Stimulated activated CD8-positive, alpha-beta memory T cell treated with anti-CD3 and anti-CD28 coated beads, Interleukin-4, amount 100 ng/mL, for 1 hour (primary cell): ENCODE measurements at places on chromosomes 11 and 22.

DNA sequence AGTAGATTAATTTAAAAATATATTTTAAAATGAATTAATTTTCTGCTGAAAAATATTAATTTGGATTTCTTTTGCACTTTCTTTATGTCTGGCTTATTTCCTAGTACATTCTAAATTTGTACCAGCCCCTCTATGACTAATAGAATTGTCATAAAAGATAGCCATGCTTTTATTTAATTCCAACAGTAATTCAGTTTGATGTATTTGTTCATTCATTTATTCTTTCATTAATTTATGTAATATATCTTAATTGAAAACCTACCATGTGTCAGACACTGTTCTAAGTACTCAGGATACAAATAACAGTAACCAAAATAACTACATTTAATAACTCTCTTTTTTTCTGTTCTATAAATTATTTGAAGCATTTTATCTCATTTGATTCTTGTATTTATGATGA, 264.0 kb upstream of the CCDC179 start:
- no peak for DNase-seq

DNA sequence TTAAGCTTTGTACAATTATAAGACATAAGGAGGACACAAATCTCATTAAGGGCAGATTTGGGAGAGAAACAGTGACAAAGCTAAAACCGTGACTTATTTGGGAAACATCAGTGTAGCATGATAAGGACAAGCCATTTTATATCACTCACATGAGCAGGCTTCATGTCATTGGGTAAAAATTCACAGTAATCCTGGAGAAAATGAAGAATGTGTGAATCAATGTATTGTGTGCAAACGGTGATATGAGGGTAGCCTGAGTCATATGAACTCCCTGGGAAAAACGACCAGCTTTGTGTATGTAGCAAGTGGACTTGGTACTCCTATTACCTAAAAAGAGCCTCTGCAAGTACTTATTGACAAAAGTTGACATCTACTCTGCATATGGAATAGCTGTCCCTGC, 6.0 kb upstream of the TRIM34 start:
- DNase-seq, result no peak

DNA sequence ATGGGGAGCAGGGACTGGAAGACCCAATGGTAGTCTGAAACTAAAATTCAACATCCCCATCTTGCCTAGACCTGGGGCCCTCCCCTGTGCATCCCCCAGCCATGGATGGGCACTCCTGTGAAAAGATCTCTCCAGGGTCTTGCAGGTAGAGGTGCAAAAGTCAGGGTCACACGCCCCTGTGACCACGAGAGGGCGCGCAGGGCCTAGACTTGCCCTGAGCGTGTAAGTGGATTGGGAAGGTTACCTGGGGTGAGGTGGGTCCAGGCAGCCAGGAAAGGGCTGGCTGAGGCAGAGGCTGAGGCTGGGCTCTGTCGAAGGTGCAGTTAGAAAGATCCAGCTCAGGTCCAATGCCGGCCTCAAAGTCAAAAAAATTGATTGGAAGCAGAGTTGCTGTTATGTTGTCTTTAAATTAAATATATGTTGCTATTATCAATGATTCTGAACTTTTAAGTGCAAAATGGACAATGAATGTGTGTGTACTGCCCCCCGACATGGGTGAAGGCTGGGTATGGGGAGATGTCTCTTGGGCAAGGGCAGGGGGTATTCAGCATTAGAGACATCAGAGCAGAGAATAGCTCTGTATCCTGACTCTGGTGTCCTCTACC, 4.8 kb upstream of the POU2F3 start:
- DNase-seq, result no peak

- no peak for DNase-seq
These were observed 635.5 kb upstream of the CCDC90B start for GRCh38 chr11:83921447-83922192.

- DNase-seq, result no peak
These were observed 40.3 kb upstream of the A4GALT start for GRCh38 chr22:42760806-42761565.

- DNase-seq, result no peak
These were observed 91.6 kb downstream of the FAR1 start for GRCh38 chr11:13760115-13760514.
